ENCODE measurements at places on chromosomes 3 and 15.

DNA sequence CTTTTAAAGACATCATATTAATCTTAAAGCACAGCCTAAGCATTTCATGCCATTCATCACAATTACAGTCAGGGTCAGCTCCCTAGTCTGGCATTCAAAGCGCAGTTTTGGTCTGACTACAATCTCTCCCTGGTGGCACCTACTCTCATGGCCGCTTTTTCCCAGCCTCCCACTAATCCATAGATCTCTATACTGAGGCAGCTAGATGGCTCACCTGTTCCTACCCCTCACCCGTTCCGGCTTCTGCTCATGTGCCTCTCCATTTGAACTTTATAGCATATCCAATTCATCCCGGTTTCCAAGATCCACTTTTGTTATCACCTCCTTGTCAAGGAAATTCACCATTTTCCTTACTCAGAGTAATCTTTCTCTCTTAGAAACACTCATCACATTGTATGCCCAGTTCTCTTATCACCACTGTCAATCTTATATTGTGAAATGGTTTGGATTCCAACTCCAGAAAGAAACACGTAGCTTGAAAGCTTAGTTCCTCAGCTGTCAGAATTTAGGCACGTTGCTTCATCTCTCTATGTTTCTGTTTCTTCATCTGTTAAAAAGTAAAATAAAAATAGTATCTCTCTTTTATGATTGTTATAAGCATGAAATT is 220.0 kb upstream of the UBE2E2 start:
- DNase-seq, result no peak

DNA sequence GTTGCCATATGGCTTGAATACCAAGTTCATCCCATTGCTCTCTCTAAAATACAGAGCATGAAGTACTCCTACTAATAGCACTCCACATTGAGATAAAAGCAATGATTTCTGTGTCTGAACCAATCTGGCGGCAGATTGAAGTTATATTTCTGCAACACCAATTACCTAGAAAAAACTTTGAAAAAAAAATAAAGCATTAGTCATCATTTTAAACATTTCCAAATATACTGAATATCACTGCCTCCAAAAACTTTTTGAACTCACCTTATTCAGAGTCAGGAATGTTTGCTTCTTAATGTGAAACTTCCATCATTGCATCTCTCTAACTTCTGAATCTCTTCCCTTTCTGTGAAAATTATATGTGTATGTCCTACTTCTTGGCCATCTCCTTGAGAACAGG is 540.5 kb downstream of the GRM7 start:
- DNase-seq, result no peak

DNA sequence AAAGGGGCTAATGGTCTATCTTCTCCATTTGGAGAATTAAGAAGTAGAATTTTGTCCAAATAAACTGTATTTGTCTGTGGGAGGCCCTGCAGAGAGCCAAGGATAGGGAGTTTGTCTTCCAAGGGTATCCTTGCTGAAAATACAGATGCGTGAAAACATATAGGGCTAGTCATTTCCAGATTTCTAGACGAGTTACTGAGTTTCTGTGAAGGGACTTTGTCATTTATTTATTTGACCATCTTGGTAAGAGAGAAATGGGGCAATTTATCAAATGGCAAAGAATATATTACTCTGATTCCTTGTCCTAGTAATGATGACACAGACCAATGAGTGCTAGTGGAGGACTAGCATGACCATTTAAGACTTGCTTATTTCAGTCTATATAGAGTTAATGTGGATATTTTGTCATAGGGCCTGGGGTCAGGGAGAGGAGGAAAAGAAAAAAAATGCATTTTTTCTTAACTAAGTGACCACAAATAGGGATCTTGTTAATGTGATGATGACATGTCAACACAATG is 376.6 kb upstream of the ONECUT1 start:
- no peak for DNase-seq

- DNase-seq, result no peak
These were observed 81.0 kb downstream of the CGGBP1 start for GRCh38 chr3:87977765-87978164.

DNA sequence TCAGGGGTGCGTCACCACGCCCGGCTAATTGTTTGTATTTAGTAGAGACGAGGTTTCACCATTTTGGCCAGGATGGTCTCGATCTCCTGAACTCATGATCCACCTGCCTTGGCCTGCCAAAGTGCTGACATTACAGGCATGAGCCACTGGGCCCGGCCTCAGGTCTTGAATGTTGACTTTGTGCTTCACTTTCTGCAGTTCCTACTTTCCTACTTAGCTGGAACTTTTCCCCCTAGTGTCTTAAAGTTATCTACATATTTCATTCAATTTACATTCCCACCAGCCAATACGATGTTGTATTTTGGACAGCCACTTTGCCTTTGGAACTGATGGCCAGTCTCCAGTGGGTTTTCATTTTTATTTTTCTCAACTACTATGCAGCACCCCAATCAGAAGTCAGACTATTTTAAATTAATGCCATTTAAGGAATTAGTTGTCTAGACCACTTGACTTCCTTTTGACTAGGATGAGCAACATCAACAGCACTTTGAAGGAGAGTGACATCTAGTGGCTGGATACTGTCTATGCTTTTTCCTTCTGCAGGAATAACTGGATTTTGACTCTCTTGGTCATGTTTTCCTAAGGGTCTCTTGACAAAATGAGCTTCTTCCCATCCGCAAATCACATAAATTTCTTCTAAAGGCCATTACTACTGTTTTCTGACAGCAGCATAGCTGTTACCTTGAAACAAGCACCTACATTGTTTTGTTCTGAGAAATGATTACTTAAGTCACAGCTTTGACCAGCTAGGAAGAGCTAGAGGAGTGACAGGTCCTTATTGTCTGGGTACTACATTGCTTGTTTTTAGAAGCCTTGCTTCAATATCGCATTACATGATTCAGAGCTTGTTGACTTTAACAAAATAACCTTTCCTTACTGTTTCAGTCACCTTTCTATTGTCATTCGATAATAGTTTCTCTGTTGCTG is 140.2 kb downstream of the ITPR1 start:
- DNase-seq, result no peak

DNA sequence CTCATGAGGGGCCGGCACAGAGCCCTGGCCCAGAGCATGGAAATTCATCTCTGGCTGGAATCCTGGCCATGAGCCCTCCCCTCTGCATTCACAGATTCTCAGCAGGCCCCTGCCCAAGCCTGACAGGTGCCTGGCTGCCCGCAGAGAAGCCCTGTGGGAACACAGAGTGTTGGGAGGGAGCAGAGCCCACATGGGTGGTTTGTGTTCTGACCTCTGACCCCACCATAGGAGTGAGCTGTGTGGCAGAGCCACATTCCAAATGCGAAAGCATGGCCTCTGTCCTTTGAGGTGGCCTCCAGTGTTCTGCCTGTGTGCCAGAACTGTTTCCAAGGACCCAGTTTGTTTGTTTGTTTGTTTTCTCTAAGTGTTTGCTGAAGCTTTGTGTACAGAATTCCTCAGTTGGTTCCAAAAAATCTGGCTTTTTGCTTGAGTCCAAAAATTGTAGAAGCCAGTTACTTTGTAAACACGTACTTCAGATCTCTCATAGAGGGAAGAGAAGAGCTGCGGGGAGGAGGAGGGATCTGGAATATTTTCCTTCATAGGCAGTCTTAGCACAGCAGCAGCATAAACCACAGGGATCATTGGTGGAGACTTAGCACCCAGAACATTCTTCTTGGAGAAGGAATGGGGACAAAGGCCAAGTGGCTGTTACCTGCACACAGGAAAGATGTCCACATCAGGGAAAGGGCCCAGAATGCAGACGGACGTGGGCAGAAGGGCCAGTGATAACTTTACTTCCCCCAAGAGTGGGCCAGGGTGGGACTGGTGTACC is 36.0 kb downstream of the GRAMD2A start:
- DNase-seq, result no peak
